Activated T-cell treated with anti-CD3 and anti-CD28 coated beads for 4 hours (primary cell): ENCODE measurements at places on chromosomes 5 and 9.

DNA sequence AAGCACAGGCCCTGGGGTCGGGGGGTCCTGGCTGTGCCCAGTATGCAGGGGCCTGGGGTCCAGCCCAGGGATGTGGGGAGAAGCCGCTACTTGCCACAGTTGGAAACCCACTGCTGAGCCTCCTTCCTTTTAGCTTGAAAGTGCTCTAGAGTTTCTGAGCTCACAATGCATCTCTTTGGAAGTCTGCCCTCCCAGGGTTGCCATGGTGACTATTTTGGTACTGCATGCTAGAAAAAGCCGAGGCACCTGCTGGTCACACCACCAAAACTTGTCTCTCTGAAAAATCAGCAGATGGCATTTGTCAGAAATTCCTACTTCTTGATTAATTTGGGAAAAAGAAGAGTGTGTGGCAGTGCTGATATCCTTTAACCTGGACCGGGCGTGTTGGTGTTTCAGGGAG is 151.8 kb downstream of the SEC61B start:
- DNase-seq, result no peak

DNA sequence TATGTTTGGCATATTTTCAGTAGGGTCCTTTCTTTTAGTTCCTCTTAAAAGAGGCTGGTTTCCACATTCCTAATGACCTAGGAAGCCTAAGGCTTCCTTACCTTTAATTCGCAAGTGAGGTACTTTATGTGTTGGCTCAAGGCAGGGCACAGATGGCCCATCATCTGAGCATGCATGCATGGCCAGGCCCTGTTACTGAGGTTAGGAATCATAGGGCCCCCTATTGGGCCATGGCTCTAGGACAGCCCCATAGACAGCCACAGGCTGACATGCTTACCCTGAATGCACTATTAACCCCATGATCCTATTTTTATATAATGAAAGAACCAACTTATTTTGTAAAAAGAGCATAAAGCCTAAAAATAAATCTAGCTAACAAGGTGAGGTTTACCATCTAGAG is 271.4 kb downstream of the ELAVL2 start:
- no peak for DNase-seq

DNA sequence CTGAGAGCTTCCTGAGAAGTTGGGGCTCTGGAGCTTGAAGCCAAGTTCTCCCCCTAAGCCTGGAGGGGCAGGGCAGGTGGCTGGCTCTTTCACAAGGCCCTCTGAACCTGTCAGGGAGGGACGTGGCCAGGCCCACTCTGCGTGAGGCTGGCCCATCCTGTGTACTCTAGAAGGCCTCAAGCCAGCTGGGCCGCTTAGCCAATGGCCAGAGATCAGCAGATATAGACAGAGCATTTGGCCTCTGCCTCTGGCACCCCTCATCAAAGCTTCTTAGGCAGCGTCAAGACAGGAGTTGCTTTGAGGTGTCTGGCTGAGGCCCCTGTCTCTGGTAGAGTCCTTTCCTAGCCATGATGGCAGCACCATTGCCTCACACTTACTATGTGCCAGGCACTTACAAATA is 105.6 kb downstream of the FGF18 start:
- no peak for DNase-seq

GRCh38 chr5:137735555-137736284 is at the start of gene KLHL3:
KLHL3 (minus strand) TSS chr5:137736089; CDS start chr5:137735646, 443 bp downstream.
- peak; percentile 11 for DNase-seq

GRCh38 chr9:123099042-123099441 is 65.6 kb downstream of the GPR21 start:
- no peak for DNase-seq

- DNase-seq, result no peak
Observed at GRCh38 chr5:79023348-79023747, 38.2 kb upstream of the ARSB start.

GRCh38 chr5:402615-403359 is 40.2 kb upstream of the EXOC3 start:
- DNase-seq, result no peak

- no peak for DNase-seq
Observed at GRCh38 chr5:30845194-30845593, 348.3 kb upstream of the CDH6 start.

DNA sequence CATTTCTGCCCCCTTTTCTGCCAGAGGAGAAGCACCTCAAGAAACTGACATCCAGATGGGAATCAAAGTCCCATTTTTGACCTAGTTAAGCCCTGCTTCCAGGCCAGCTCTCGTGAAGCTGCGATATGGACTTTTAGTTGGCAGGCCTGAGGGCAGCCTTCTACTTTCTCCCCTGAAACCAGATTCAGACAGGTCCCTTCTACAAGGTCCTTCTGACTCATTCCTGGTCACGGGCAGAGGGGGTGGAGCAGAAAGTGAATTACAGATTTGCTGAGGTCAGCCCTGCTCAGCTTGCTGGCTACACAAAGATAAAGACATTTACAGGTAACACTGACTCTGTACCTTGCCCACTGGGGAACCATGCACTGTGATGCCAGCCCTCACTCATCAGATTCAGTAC is 52.8 kb upstream of the TUT7 start:
- DNase-seq, result no peak

- no peak for DNase-seq
Observed at GRCh38 chr5:38932854-38933408, 87.1 kb downstream of the OSMR start.

DNA sequence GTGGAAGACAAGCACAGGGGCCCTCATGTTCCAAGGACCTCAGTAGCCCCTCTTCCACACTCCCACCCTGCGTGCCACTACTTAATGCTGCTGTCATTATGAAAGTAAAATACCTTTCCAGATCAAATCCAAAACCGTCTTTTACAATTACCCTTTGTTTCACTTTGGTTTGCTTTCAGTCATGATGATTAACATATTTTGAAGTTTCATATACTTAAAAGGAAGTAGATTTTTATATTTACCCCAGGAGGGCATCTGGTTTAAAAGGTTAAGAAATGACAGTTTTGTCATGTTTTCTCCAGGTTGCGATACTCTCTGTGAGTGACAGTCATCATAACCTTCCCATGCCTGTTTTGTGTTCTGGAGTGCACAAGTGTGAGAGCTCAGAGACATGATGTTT is 13.5 kb upstream of the MAP1B start:
- DNase-seq, result no peak

GRCh38 chr9:69573651-69574050 is 98.5 kb downstream of the APBA1 start:
- no peak for DNase-seq

DNA sequence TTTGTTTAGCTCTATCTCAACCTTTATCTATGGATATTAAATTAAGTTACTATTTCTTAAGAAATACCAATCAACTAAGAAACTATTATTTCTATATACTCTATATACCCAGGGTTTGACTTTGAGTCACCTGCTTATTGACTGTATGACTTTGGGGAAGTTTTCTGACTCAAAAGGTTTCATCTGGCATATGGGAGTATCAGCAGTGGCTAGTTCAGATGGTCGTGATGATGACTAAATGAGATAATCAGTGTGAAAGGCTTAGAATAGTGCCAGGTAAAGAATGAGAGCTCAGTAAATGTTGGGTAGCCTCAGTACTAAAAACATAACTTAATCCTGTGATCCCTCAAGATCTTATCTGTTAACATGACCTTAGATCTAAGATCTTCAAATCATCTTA is 179.7 kb upstream of the ISL1 start:
- DNase-seq, result no peak

GRCh38 chr5:26326153-26326759 is 712.1 kb downstream of the CDH9 start:
- no peak for DNase-seq

DNA sequence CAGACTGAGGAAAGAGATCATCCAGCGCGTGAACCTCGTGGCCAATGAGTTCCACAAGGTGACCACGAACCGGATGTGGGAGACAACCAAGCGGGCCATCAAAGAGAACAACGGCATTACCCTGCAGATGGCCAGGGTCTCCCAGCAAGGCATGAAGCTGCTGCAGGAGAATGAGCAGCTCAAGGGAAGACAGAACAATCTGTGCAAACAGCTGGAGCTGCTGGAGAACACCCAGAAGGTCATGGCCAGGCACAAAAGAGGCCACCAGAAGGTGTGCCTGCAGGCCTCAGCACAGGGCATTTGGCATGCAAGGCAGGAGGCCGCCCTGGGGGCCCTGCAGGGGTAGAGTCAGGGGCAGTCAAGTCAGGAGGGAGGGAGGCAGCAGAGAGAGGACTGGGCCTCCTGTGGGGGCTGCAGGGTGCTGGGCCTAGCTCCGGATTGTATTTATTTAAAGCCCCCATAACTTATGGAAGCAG is 4.2 kb downstream of the PTRH1 start:
- DNase-seq, result no peak

DNA sequence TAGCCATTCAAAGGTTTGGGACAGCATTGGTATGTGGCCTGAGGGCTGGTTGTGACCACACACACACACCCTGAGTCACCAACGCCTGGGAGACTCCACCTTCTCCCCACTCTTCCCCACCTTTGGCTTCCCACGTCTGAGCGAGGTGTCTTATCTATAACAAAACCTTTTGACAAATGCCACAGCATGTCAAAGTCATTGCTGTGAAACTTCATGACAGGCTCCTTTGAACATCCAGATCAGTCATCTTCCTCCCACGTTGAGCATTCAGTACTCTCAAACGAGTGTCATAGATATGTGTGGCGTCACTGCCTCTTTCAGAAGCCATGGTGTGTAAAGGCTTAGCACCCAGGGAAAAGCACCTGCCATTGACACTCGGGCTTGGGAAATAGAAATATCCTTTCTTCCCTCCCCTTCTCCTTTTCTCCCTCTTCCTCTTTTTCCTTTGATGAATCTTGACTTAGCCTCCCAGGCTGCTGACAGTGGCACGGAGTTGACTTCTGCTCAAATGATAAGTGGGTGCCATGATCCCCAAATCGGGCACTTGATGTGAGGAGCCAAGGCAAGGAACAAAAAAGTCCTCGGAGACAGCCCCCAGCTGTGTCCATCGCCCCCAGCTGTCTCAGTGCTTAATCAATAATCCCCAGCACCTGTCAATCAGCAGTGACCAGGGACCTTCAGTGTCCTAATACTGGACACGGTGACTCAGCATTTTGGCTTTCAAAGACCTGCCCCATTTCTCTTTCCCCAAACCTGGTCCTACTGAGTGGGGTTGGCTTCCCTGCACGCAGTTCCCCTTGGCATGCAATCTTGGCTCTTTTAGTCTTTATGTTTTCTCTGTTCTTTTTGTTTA is 114.8 kb downstream of the FGF18 start:
- no peak for DNase-seq

DNA sequence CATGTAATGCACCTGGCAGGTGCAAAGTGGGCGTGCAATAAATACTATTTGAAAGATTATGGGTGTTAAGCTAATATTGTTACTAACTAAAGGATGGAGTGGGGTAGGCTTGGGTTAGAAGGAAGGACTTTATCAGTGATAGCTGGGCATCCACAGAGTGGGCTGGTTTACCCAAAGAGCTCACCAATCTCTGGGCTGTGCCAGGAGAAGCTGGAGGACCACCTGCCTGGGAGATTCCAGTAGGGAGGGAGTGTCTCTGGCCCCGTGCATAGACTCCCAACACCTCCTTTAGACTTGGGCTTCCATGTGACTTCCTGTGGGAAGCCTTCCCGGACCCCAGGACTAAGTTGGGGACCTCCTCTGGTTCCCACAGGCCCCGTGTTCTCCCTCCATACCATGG is 5.6 kb upstream of the URM1 start:
- no peak for DNase-seq

GRCh38 chr9:115957585-115957984 is 196.0 kb upstream of the PAPPA start:
- DNase-seq, result no peak

DNA sequence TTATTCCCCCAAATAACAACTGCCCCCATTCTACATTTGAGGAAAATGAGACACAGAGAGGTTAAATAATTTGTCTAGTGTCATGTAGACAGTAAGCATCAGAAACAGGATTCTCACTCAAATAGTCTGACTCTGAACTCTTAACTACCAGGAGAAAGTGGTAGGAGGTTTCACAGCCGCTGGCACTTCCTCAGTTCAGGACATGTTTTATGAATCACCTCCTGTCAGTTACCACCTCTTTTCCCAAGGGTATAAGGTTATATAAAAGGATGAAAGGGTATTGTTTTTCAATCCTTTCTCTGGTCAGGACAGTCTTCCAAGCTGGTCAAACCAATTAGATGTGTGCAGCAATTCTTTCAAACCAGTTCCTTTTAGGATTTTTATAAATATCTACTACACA is 52.1 kb downstream of the TSSK1B start:
- DNase-seq, result no peak

- no peak for DNase-seq
Observed at GRCh38 chr5:68343421-68343826, 127.9 kb downstream of the PIK3R1 start.

DNA sequence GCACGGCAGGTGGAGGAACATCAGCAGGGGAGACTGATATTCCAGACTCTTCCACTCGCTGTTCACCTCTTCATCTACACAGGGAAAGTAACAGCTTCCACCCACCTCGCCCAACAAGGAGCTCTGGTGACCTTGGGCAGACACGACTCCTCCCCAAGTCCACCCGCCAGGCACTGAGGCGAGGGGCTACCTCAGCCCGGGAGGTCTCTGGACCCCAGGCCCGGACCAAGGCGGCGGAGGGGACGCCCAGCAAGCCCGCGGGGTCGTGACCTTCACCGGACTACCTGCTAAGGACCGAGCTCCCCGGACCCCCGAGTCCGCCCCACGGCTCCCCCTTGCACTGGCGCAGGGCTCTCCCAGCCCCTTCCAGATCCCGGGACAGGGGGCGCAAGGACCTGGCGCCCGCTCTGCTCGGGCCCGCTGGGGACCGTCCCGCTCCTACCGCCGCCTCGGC is 70.2 kb upstream of the LPCAT1 start:
- DNase-seq, result no peak
